Hypothalamus (tissue), 51 donors: ENCODE measurements at places on chromosomes 12 and 14.

- no peak for DNase-seq
These were observed 1.6 kb downstream of the MLEC start for GRCh38 chr12:120688527-120689071.

DNA sequence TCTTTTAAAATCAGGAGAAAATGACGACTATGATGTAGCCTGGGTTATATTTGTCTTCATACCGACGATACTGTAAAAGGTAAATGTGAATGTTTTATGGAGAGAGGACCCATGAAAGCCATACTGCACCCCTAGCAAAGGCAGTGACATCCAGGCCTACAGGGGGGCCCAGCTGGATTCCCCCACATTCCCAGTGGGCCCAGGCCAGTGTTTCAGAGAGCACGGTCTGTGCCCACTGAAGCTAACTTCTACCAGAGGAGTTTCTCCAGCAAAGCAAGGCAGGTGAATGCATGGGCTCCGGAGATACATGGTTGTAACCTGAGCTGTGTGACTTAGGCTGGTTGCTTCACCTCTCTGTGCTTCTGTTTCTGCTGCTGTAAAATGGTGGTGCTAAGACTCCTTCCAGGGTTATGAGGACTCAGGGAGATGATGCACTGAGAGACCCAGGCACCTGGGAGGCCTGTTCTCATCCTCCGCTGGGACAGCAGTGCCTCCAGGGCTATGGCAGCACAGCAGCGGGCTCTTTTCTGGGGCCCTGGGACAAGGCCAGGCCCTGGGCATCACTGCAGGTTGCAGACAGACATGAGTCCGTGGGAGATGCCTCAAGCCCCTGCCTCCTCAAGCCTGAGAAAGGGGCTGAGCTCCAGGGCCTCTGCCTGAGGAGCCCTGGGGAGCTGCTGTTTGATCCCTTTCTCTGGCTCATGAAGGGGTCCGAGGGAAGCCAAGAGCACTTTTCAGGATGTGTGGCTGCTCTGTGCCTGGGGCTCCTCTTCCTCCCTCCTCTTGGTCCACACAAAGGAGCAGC, 73.7 kb downstream of the SERPINA3 start:
- DNase-seq = no peak

DNA sequence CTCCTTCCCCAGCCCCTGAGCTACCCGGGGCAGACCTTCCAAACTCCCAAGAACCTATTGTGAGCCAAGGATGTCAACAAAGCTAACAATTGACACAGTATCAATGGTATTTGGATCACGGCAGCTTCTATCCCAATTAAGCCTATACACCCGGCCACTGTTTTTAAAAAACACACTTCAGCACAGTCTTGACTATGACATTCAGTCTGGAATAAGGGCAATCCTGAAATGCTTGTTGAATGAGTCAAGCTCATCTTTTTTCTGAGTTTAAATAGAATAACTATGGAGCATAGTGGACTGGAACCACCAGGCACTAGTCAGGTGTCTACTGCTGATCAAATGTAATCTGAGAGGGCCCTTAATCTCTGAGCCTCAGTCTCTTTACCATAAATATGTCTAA, 5.7 kb downstream of the DENND5B start:
- DNase-seq = no peak

DNA sequence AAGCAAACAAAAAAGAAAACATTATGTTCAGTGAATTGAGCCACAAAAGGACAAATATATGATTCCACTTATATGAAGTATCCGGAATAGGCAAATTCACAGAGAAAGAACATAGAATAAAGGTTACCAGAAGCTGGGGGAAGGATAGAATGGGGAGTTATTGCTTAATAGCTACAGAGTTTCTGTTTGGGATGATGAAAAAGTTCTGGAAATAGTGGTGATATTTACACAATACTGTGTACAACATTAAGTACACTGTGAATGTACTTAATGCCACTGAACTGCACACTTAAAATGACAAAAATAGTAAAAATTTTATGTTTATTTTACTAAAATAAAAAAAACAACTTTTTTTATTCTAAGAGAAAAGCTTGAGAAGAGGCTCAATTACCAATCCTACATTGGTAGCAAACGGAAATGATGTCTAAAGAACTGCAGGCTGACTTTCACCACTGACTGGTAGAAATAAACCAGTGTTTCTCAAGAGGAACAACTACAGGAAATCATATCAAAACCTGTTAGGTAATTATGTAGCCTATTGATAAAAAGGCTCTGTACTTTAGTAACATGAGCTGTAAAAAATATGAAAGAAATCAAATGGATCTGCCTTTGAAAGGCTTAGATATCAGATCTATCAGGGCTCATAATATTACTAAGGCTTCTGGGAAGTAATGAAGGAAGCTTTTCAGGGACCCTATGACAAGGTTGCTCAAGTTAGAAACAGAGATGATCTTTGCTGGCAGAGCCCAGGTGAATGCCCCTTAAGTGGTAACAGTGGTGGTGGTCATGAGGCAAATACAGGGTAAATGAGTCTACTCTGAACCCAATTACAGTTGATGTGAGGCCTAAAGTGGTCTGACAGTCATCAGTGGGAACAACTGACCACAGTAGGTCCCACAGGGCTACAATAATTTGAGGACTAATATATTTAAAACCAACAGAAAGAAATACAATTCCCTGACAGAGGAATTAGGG, 41.3 kb downstream of the BAZ1A start:
- no peak for DNase-seq

- peak; percentile 49 for DNase-seq
These were observed 6.0 kb upstream of the GPR84 start for GRCh38 chr12:54370171-54370730.

- DNase-seq = no peak
These were observed 297.0 kb downstream of the PRKD1 start for GRCh38 chr14:29630566-29631160.

DNA sequence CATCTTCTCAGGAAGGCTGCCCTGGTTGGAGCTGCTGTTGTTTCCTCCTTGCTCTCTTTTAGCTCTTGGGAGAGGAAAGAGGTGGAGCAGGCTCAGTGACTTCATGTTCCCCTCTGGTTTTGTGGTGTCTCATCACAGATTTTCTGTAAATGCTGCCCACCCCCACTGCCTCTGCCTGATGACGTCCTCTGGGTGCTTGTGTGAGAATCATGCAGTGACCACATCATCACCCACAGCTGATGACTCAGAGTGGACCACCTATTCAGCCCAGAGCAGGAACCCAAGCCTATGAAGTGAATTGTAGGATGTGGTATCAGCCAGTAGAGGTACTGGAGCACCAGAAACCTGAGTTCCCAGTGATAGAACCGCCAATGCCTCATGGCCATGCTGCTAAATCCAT, at the start of gene GZMB:
TSS of gene GZMB (minus strand) at position 33 of the 400 bp plus-strand sequence. CDS start at position 3, 30 bp downstream.
- no peak for DNase-seq

DNA sequence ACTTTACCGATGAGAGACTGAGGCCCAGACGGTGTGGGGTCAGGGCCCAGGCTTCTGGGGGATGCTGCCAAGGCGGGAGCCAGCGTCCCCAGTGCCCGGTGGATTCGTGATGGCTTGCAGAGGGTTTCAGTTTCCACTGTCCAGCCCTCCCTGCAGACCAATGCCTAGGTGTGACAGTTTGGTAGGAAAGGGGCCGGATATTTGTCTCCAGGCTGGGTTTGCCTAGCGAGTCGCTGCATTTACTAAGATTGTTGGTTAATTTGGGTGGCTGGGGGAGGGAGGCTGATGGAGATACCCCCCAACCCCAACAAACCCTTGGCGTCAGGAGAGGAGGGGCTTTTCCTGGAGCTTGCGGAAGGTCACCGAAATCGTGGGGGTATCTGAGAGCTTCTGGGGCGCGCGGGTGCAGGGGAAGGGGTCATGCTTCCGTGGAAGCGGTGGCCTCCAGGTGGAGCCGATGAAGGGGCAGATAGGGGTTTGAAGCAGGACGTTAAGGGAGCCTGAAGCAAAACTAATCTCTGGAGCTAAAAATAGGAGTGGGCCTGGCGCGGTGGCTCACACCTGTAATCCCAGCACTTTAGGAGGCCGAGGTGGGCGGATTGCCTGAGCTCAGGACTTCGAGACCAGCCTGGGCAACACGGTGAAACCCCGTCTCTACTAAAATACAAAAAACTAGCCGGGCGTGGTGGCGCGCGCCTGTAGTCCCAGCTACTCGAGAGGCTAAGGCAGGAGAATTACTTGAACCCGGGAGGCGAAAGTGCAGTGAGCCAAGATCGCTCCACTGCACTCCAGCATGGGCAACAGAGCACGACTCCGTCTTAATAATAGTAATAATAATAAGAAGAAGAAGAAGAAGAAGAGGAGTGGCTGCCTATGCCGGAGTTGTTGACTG, 1.1 kb upstream of the CDC42BPB start:
- no peak for DNase-seq

DNA sequence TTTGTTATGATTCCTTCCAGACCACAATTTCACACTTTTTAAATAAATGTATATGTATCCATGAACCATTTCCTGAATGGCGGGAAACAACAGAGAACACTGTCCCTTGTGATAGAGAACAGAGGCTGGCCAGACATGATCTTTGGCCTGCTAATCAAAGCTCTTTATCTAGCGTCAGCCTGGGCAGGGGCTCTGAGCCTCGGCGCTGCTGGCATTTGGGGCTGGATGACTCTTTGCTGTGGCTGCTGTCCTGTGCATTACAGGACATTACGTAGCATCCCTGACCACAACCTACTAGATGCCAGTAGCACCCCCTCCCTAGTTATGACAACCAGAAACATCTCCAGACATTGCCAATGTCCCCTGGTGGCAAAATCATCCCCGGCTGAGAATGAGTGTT, 77.7 kb downstream of the DNAH10 start:
- DNase-seq = no peak

GRCh38 chr12:129696926-129697325, 206.9 kb downstream of the TMEM132D start:
- DNase-seq = no peak

- DNase-seq = no peak
These were observed 87.2 kb upstream of the KRAS start for GRCh38 chr12:25337916-25338315.

DNA sequence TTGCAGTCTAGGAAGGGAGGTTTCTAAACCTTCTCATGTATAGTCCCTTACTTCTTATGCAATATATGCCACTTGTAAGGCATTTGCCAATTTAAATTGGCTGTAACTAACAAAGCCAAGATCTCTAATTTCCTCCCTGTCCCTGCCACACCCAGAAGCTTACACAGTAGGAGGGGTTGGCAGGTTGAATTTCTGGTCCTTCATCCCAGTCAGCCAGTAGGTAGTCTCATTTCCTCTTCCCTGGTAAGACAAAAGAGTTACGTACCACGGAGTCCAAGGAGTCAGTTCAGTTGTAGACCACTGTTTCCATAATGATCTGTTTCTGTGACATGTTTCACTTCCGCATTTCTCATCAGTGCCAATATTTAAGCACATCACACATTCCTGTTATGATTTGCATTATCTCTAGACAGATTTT, 47.0 kb upstream of the PLBD1 start:
- DNase-seq = no peak

GRCh38 chr14:21258889-21259787, 10.1 kb downstream of the HNRNPC start:
- DNase-seq = no peak

DNA sequence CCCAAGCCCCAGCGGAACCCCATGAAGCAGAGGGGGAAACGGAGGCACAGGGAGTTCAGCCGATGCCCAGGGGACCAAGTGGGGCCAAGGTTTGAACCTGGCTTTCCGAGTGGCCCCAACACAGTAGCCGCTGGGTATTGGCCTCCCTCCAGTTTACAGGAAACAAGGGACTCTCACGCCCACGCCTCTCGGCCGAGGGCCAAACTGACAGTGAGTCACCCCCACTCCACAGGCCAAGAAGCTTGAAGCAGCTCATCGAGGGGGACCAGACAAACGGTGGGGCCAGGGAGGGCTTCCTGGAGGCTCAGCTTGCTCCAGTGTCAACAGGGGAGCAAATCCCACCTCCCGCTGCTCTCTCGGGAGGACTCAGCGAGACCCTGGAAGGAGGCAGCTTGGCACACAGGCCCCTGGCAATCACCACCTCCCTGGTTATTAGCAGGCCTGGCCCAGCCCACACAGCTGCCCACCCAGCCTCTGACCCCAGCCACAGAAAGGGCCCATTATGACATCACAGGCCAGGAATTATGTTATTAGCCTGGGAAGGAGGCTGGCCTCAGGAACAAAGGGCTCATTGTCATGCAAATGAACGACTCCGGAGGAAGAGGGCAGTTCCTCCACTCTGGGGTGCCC, 54.6 kb downstream of the NCOR2 start:
- peak; percentile 77 for DNase-seq

DNA sequence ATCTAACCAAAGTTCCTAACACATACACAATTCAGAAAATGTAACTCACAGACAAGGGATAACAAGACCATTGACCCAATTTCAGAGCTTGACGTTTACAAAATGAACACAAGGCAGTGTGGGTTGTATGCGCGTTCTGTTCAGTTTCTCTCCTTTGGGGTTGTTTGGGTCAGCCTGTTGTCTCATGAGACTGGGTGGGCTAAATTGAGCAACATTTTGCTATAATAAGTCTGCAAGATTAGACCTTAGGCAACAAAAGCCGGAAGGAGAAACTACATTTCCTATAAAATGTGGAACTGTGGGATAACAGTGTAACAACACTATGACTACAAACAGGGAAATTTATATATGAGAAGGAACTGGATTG, 18.8 kb upstream of the LTA4H start:
- no peak for DNase-seq

GRCh38 chr12:8638951-8639350, 23.7 kb downstream of the MFAP5 start:
- DNase-seq = no peak

- DNase-seq = no peak
These were observed 31.7 kb upstream of the ST8SIA1 start for GRCh38 chr12:22366181-22366580.

DNA sequence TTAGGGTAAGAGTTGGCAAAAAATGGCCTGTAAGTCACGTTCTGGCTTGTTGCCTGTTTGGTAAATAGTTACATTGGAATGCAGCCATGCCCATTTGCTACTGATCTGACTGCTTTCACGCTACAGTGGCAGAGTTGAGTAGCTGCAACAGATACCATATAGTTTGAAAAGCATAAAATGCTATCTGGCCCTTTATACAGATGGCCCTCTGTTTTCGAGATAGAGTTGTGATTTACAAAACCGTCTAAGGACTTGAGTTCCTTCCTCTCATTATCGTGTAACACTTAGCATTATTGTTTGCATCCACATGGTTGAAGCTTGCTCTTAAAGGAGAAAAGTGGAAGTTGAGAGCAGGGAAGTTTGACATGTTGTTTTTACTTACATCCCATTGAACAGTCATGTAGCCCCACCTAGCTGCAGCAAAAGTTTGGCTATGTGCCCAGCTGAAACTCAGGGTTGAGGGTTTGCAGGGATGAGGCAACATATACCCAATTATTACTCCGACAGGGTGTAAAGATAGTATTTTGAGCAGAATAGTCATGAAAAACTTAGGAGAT, 11.3 kb upstream of the SCFD1 start:
- DNase-seq = no peak

GRCh38 chr14:74394549-74394948, 31.5 kb downstream of the SYNDIG1L start:
- no peak for DNase-seq
